ENCODE measurements at places on chromosomes 1 and 21.

- DNase-seq = no peak
Observed at GRCh38 chr1:13577846-13578245, 5.8 kb upstream of the PDPN start.

DNA sequence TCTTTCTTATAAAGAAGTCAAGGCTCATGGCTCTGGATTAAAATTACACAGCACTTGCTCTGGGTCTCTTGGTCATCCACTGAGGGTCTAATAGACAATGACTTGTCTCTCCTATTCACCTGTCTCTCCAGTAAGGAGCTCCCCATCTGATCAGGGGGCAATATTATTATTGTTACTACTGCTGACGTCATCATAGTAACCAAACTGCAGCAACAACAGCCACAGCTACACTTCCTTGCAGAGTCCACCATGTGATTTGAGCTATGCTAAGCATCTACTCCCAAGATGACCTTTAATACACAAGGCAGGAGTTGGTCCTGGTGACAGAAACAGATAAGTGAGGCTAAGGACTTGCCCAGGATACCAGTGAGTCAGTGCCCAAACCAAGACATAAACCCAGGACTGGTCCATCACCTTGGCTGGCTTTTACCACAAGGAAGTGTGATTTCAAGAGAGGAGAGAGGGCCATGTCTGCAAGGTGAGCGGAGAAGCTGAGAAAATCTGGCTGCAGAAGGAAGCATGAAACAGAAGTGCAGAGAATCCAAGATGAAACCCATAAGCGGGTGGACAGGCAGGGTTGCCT is 602.5 kb downstream of the PTPRU start:
- DNase-seq = no peak

DNA sequence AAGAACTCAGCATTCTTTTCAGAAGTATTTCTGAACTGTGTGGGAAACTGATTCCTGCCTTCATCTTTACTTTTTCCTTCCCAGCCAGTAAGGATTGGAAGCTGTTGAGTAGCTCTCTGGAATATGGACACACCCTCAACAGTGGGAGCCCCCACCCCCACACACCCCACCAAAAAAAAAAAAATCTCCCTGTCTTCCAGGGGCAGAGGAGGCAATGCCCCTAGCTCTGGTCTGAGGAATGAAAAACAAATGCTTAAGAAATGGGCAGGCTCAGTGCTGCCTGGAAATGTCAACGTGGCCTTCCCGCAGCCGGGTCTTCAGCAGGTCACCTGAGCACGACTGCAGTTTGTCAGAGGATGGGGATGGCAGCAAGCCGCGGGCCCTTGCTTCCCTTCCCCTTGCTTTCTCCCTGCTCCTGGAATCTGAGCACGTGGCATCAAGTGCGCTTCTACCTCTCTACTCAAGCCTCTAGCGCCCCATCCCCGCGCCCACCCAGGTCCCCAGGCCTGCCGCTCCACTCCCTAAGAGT is 479 bp downstream of the RGS16 start:
- no peak for DNase-seq

GRCh38 chr1:167826127-167826526 is 87.8 kb downstream of the ADCY10 start:
- DNase-seq = no peak

DNA sequence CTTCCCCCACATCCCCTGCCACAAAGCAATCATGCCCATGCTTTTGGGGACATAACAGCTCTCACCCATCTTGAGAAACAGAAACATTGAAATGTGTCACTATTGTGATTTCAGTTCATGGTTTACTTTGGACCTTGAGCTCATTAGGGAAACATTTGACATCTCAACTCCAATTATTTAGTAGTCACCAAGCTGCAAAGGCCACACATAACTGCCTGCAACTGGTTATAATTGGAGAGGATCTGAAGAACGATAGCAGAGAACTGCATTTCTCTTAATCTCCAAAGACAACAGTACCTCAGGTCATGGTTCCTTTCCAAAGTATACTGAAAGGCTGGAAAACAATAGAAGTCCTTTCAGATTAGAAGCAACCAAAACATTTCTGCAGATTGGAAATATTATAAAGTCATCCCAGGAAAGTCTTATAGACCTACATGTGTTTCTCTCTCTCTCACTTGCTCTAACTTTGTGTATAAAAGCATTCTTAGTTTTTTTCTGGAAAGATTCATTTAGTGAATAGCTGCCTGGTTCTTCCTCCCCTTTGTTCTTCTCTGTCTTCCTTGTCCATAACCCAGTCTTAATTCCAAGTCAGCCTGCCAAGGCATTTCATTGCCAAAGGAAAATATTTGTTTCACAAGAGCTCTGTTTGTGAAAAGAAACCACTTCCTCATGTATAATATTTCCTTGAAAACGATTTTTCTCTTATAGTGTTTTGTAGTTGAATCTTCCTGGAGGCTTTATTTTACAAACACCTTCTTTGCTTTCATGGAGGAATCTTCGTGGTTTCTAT is 426.8 kb downstream of the ADGRL2 start:
- no peak for DNase-seq

GRCh38 chr1:45687014-45687753 is 797 bp upstream of the TMEM69 start:
- DNase-seq = peak; percentile 95

DNA sequence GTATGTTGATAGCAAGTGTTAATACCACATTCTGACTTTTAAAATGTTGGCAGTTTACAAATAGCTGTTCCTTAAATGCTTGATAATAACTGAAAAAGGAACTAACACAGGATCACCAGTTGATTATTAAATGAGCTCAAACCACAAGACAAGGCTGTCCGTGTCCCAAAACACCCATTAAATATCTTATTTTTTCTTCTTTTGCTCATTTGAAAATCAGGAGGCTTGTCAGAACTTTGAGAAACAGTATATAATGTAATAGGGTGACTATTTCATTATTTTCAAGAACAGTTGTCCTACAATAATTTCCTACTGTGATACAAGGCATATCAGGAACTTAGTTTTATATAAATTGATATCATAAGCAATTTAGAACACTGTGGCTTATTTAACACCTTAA is 2.7 kb downstream of the CDKN2C start:
- no peak for DNase-seq

GRCh38 chr1:168032029-168032428 is 95.2 kb upstream of the MPC2 start:
- DNase-seq = no peak

Measured in stimulated activated naive CD8-positive, alpha-beta T cell treated with anti-CD3 and anti-CD28 coated beads, Interleukin-15, Interleukin-2, amounts not matched to agents 100 U/mL and 50 U/mL, for 24 hours (primary cell).